ENCODE measurements at places on chromosomes 5 and 9.

GRCh38 chr5:34009610-34010009, 1.8 kb upstream of the AMACR start:
- DNase-seq = no peak

- no peak for DNase-seq
Measured at GRCh38 chr9:36031774-36032555, 4.7 kb upstream of the RECK start.

GRCh38 chr9:128457207-128457606, 1.4 kb downstream of the ODF2 start:
- no peak for DNase-seq

DNA sequence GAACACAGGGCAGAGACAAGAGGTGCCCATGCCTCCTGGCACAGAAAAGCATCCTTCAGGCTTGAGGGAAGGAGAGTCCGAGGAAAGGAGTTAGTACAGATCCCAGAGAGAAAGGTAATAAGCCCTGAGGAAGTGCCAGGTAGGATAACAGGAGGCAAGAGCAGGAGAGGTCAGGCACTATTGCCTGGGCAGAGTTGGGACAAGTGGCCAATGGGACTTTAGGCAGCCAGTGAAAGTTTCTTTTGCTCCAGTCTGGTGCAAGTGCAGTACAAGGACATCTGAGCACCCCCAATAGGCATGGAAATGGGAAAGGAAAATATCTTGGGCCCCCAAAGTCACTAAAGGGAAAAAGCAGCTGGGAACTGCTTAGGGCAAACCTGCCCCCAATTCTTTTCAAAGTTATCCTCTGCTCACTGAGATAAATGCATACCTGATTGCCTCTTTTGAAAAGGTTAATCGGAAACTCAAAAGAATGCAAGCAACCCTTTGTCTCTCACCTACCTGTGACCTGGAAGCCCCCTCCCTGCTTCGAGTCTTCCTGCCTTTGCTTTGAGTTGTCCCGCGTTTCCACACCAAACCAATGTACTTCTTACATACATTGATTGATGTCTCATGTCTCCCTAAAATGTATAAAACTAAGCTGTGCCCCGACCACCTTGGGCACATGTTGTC, 46.5 kb downstream of the ELOVL7 start:
- DNase-seq = no peak

DNA sequence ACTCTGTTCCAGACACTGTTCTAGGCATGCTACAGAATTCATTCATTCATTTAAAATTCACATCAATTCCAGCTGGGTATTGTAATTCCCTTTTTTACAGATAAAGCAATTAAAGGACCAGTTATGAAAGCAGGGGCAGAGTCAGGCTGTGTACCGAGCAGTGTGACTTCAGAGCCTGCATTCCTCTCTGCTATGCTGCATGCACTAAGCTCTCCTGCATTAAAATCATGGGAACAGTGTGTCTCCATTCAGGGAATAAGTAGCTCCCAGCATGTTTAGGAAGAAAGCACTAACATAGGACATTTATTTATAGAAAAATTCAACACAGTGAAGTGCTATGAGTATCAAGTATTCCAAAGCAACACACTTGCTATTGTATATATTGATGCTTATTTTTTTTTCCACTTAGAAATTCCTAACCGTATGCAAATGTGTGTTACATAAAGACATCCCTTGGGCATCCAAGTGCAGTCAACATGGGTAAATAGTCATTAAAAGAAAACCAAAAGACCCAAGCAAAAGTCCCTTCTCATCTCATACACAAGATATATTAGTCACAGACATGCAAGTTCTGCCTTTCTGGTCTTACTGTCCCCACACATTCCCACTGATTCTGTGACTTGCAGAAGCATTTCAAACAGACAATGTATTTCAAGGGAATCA, 173.7 kb downstream of the GABRB2 start:
- DNase-seq = no peak

DNA sequence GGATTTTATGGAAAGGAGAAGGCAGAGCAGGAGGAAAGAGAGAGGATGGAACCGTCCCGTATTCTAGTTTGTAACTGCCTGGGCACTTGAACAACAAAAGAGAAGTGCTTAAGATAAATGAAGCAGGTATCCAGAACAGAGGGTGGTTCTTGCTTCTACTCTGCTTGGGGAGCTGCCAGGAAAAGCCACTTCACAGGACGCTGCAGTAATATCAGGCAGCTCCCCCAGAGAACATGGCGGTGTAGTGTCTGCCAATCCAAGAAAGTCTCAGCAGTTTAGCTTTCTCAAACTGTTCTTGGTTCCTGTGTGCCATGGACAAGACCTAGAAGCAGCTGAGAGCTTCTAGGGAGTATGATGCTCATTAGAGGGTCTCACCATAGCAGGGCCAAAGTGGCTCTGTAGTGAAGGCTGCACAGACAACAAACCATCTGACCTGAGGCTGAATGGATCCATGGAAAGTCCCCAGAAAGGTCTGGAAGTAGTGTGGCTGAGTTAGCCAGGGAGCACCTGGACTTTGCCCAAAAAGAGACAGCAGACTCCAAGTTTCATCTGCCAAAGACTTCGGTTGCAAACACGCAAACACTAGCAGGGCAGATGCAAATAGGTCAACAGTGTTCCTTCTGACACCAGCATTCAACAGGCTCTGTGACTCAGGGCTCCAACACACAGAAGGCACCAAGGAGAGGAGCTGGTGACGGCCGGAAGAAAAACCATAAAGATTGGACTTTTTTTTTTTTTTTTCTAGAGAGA, 72.2 kb upstream of the TNFSF8 start:
- DNase-seq = no peak

DNA sequence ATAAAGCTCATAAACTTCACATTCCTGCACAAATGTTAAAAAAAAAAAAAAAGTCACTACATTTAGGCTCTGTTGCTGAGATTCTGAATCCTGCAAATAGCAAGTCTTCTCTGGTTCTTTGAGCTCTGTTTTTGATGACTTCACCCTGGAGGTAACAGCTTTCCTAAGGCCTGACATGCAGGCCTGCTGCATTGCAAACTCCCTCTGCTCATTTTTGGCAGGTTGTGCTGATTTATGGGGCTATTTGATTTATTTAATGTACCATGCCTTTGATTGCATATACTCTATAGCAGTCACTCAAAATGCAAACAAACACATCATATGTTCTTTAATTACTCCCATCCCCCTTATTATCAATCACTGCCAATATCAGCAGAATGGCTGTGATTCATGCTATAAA, 416.1 kb upstream of the IZUMO3 start:
- no peak for DNase-seq

DNA sequence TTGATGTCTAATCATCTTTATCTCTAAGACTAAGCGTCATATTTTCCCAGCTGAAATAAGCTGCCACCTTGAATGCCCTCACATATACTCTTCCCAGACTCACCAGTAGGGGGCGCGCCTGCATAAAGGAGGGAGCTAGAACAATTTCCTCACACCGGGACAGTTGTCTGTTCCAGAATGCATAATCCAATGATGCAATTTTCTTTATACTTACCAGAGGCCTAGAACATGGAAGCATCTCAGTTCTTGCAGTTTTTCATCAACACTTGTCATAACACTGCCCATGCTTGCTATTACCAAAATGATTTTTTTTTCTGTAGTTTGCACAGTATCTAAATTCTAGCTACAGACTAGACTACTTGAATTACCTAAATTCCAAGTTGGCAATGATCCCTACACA, 203.9 kb downstream of the FRMD3 start:
- DNase-seq = peak; percentile 39

GRCh38 chr9:132651259-132651658, 18.5 kb downstream of the DDX31 start:
- DNase-seq = no peak

DNA sequence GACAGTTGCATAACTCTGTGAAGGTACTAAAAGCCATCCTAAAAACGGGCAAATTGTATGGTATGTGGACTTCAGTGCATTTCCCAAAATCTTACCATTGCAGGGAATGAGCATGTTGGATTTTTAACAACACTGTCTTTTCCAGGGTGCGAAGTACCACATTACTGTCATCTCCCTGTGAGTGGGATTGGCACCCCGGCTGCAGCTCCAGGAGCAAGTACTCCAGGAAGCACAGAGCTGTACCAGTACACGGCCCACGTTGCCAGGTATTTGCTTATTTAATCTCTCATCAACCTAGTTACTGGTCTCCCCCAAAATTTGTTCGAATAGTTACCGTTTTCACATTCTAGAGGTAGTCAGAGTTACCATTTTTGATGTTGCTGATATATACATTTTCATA, 22.6 kb upstream of the TJP2 start:
- no peak for DNase-seq

DNA sequence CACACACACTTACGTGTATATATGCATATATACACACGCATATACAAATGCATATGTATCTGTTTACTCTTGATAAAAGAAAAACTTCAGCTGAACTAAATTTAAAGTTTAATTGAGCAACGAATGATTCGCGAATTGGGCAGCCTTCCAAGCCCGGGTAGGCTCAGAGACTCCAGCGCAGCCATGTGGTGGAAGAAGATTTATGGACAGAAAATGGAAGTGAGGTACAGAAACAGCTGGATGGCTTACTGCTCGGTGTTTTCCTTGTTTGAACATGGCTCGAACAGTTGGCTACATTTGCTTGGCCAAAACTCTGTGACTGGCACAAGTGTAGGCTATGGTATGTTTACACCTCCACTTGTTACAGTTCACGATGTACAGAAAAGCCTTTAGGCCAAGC, 239.3 kb upstream of the PRDM9 start:
- no peak for DNase-seq

DNA sequence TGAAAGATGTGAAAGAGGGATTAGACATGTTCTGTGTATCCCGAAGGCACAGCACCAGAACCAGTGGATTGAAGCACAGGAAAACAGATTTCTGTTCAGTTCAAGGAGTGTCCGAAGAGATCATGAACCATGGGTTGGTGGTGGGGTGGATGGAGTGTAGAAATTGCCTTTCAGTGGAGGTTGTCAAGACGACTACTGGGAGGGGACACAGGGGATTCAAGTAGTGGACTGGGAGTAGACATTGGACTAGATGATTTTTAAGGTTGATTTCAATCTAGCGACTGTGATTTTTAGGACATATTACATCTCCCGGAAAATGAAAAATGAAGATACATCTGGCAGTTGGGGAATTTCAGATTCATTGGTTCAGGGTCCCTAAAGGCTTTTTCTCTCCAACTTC, 35.9 kb upstream of the TNFAIP8 start:
- DNase-seq = no peak

Data from stimulated activated CD8-positive, alpha-beta memory T cell treated with anti-CD3 and anti-CD28 coated beads, Interleukin-7, amount 100 ng/mL, for 4 hours (primary cell).